ENCODE measurements at places on chromosomes 5 and 9. TPM values are rescaled to one million over a fixed set of nuclear protein-coding genes. Genes with fewer than 3 reads are reported as not detected.

Gene SGCD
- total RNA-seq = 86.5 TPM

Gene IFNA17
- total RNA-seq = not detected

Gene LPAR1
- total RNA-seq = 12.3 TPM

Gene ARHGAP26
- 49.5 TPM for total RNA-seq

GRCh38 chr9:12554636-12555035, 138.5 kb upstream of the TYRP1 start:
- DNase-seq = no peak
- H3K36me3 ChIP-seq = no peaks in the 10 kb centered on the region
- no peak overlapping the region for H3K4me3 ChIP-seq
- no peak overlapping the region for H3K27ac ChIP-seq

All from uterus (tissue), 4 donors.